ENCODE measurements at places on chromosomes 3 and 15.

DNA sequence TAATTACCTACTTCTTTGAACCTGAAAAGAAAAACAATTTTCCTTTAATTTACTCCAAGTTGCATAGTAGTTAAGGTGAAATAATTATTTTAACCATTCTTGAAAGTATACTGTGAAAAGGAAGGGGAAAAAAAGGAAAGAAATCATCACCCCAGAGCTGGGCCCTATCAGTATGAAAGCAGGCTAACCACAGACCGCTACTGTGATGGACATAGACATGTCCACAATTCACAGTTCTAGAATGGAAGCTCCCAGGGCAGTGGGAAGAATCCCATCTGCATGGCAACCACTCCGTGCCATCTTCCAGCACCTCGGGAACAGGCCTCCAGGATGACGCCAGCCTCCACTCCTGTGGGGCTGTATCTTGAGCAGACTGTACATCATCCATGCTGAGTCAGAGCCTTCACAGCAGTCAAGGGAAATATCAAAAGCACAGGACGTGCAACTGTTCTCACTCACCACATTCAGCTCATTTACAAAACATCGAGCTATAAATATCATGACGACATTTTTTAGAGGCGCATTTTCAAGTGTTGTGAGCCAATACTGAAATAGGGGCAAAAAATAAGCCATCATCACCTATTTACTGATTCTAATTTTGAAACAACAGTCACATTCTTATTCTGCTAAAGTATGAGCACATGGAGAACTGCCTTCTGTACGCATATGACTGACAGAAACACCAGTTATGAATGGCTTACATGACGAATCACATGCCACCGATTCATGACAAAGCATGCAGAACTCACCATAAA, 119.7 kb downstream of the SNRK start:
- DNase-seq: peak; percentile 74

- DNase-seq: peak; percentile 12
Measured at GRCh38 chr3:46542344-46542743, 23.8 kb downstream of the LRRC2 start.

- DNase-seq: no peak
Measured at GRCh38 chr3:49976942-49977341, 37.0 kb downstream of the RBM6 start.

DNA sequence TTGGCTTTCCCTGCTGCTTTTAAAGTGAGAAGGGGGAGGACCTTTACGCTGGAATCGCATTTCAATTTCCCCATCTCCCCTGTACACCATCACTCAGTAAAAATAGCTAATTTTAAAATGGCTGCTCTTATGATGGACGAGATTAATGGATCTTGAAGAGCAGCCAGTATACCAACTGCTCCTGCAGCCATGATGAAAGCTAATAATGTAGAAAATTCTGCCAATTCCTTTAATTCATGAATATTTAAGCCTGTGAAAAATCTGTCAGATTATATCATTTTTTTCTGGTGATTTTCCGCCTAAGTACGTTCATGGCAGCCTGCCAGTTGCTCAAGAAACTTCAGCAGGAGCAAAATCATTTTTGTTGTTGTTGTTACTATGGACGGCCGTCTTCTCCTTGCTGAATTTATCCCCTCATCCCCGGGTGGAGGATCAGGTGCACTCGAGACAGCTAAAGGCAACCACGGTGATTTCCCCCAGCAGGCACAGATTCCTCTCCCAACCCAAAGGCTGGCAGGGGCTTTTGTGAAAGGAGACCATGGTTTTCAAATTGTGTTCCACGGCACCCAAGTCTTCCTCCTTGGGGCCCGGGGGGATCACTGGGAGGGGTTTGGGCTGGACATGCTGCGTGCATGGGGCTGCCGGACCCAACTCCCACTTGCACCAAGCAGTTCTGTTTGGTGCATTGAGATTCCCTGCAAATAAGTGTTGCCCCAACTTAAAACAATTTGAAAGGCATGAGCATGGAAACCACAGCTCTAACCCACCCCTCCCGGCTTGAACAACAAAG, 289.6 kb downstream of the UACA start:
- no peak for DNase-seq

- no peak for DNase-seq
Measured at GRCh38 chr15:60546744-60547143, 67.8 kb upstream of the ICE2 start.

DNA sequence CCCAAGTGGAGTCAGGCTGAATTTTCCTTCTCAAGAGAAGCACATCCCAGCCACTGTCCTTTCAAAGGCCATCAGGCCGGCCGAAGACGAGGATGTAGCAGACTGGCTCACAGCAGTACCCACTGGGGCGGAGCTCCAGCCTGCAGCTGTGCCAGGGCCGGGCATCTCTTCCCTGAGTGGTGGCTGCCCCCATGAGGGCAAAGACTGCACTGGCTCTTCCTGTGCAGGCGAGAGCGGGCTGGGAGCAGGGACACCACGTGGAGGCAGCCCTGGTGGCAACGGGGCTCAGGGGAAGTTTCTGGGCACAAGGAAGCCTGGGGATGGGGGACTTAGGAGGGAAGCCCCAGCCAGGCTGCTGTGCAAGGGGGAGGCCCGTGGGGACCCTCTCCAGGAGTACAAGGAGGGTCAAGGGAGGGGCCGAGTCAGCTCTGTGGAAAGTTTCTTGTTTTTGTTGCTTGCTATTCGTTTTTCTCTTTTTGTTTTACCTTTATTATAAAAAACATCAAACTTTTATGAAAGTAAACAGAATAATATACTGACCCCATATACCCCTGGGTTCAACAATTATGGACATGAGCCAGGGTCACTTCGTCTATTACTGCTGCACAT, 66.1 kb downstream of the RPN1 start:
- peak; percentile 75 for DNase-seq

GRCh38 chr3:94440767-94441493, 378.1 kb downstream of the NSUN3 start:
- peak; percentile 83 for DNase-seq

- DNase-seq: no peak
Measured at GRCh38 chr3:197465197-197465995, 90.4 kb downstream of the BDH1 start.

- no peak for DNase-seq
Measured at GRCh38 chr3:50815844-50816243, 141.1 kb downstream of the DOCK3 start.

- no peak for DNase-seq
Measured at GRCh38 chr15:68554721-68555678, 23.8 kb upstream of the CORO2B start.

DNA sequence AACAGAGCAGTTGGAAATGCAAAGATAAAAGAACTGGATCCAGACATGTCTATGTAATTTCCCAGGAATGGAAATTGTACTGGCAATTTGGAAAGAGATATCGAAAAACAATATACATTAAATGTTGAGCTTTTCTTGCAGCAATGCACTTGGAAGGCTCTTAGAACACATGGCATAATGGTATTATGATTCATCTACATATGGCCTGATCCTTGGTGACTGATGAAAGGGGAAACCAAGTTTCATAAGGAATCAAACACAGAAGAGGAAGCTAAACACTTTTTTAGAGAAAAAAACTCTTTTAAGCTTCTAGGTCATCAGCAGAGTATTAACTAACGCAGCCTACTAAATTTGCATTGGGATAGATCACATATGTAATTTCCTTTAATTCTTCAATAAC, 12.4 kb upstream of the GREM1 start:
- DNase-seq: peak; percentile 84

DNA sequence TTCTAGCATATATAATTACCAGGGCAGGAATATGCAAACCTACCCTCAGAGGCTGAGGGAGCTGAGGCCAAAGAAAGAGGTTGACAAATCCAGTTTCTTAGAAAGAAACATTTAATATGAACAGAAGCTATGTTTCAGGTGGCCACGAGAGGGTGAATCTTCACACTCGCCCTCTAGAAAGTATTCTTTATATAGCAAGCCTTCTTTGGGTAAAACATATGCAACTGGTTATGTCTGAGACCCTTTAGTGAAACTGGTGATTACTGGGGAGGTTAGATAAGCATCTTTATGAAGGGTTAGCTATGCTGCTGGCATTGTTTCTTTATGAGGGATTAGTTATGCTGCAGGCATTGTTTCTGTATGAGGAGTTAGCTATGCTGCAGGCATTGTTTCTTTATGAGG, 50.7 kb upstream of the GOLGA6L2 start:
- DNase-seq: no peak

DNA sequence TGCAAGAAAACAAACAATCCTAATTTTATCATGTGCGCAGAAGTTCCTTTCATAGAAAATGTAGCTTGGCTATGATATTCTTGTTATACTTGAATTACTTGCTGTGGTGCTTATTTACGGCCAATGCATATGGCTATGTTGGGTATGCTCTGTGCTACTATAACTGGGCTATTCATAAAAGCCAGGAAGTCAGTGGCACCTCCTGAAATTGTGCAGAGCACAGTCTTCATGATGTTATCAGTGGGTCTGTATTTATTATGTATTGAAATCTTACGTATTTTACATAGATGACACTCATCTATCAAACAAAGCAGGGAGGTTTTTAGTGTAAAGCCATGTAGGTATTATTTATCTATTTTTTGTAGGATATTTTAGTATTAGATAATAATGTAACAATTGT, 196.5 kb upstream of the NAALADL2 start:
- DNase-seq: no peak

All from fibroblast of skin of scalp (primary cell).